ENCODE measurements at places on chromosomes 16 and 17. TPM values are rescaled to one million over a fixed set of nuclear protein-coding genes. Genes with fewer than 3 reads are reported as not detected.

The ZNF18 gene
- 12.0 TPM for total RNA-seq

The OTOP3 gene
- not detected for total RNA-seq

The PPM1D gene
- total RNA-seq: 13.5 TPM

The SLC38A8 gene
- not detected for total RNA-seq

The CPNE7 gene
- total RNA-seq: 4.3 TPM

The CCDC40 gene
- 1.8 TPM for total RNA-seq

The CES3 gene
- 0.32 TPM for total RNA-seq

The CLEC3A gene
- not detected for total RNA-seq

The CCL2 gene
- 10.4 TPM for total RNA-seq

The C16orf92 gene
- total RNA-seq: not detected

The HSPB9 gene
- not detected for total RNA-seq

The ERCC4 gene
- total RNA-seq: 6.2 TPM

The PRSS27 gene
- 0.46 TPM for total RNA-seq

The SCNN1B gene
- not detected for total RNA-seq

The KRTAP4-6 gene
- not detected for total RNA-seq

The SSTR5 gene
- not detected for total RNA-seq

The NPIPA7 gene
- total RNA-seq: 6.7 TPM

The SLC16A13 gene
- total RNA-seq: 21.5 TPM

The GPT2 gene
- total RNA-seq: 0.40 TPM

The SLC13A5 gene
- not detected for total RNA-seq

The ZNF469 gene
- 1.1 TPM for total RNA-seq

The TBC1D3K gene
- not detected for total RNA-seq

The ITGAD gene
- total RNA-seq: not detected

The SHISA6 gene
- total RNA-seq: not detected

The KCNJ18 gene
- not detected for total RNA-seq

The POLG2 gene
- 62.1 TPM for total RNA-seq

The KIF19 gene
- total RNA-seq: 1.2 TPM

The GLG1 gene
- 134 TPM for total RNA-seq

The MAP2K3 gene
- 127 TPM for total RNA-seq

The CHST6 gene
- total RNA-seq: 0.14 TPM

The IL17C gene
- not detected for total RNA-seq

The KRT20 gene
- not detected for total RNA-seq

The SPATA22 gene
- not detected for total RNA-seq

The ZNF764 gene
- 20.7 TPM for total RNA-seq

The CLEC18A gene
- 1.4 TPM for total RNA-seq

The TACO1 gene
- total RNA-seq: 15.2 TPM

The HP gene
- not detected for total RNA-seq

The MYH2 gene
- not detected for total RNA-seq

The KRTAP9-2 gene
- total RNA-seq: not detected

Data from naive thymus-derived CD4-positive, alpha-beta T cell (primary cell).